SK-N-SH treated with all-trans-retinoic acid at 6 μM for 48 hours (cell line): ENCODE measurements at places on chromosomes 5 and 9.

GRCh38 chr5:87825583-87825982 lies 412.9 kb upstream of the CCNH start:
- no peak for ATAC-seq

DNA sequence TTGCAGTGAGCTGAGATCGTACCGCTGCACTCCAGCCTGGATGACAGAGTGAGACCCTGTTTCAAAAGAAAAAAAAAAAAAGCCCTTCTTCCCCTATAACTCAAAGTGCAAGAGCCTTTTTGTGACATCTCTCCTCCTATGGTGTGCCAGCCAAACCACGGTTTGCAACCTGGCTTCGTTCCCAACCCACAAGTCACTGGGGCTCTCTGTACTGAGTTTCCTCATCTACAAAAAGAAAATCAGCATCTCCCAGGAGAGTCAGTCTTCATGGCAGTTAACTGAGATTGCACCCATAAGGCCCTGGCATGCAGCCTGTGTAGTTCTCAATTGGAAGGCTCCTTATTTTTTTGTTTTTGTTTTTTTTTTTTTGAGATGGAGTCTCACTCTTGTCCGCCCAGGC lies 14.8 kb downstream of the ODF2 start:
- ATAC-seq = peak; percentile 49; the same call in 2 of the 3 replicates

DNA sequence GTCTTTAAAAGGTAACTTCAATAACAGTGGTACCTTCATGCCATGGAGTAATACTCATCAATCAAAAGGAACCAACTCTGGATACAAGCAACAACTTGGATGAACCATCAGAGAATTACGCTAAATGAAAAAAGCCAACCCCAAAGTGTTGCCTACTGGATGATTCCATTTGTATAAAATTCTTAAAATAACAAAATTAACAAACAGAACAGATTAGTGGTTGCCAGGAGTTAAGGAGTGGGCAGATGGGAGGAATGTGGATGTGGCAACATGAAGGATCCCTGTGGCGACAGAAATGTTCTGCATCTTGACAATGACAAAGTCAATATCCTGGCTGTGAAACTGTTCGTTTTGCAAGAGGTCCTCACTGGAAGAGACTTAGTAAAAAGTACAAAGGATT lies 50.5 kb downstream of the SPTLC1 start:
- ATAC-seq = no peak

DNA sequence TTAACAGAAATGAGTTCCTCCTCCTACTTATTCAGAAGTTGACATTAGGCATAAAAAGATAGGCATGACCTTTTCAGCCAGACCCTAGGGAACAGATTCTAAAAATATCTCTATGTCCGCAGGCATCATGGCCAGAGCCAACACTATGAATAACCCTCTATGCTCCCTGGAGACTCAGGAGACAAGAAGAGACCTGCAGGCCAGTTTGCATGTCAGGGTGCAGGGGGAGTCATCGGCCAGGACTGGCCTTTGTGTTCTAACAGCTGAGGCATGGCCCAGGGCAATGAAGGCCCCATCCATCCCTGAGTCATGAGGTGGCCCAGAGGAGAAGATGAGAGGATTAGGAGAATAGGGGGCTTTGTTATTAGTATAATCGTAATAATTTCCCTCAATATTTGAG lies 93.8 kb downstream of the TMEM215 start:
- no peak for ATAC-seq

GRCh38 chr5:169439362-169439761 lies 138.4 kb upstream of the SLIT3 start:
- no peak for ATAC-seq

- no peak for ATAC-seq
These were observed 95.8 kb upstream of the SPATA31C2 start for GRCh38 chr9:88234114-88234513.

- no peak; the same call in 2 of the 3 replicates for ATAC-seq
These were observed 32.9 kb downstream of the ROPN1L start for GRCh38 chr5:10474521-10475075.

DNA sequence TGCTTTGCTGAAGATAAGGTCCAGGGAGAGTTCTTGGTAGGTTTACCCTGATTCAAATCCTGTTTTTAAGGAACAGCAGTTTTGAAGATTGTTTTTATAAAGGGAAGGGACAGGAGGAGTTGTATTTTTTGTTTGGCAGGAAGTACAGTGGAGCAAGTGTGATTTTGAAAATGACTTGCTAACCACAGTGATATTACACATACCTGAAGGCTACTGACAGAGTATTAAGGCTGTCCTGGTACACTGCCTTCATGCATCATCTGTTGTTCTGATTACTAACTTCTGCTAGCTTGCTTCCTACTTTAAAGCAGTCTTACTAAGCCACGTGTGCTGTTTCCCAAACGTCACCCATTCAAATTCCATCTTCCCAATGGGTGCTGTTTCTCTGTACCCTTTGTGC lies 559.5 kb upstream of the SGCD start:
- no peak for ATAC-seq

- ATAC-seq = no peak
These were observed 6.9 kb upstream of the VAV2 start for GRCh38 chr9:133998915-133999595.

DNA sequence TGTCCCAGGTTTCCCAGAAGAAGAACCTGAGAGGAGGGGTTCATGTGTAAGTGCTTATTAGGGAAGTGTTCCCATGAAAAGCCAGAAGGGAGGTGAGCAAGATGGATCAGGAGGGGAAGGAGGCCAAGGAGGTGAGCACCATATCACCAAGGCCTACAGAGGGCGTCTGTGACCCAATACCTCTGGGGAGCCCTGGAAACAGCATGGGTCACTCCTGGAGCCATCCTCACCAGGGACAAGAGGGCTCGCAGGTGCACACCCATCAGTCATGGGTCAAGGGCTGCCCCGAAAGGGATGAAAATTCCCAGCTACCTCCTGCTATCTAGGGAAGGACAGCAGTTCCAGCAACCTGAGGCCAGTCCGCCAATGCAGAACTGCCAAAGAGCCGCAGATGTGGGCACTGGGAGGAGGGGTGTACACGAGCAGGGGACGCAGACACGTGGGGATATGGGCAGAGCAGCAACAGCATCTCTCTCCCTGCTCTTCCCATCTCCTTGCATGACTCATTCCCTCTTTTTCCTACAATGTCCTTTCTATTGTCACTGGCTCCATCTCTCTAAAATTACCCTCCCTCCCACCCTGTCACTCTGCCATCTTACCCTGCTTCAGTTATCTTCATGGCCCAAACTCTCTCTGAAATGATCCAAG lies 167.6 kb upstream of the FSTL4 start:
- no peak for ATAC-seq

- ATAC-seq = no peak
These were observed 254.3 kb downstream of the ZSWIM6 start for GRCh38 chr5:61586096-61587084.

DNA sequence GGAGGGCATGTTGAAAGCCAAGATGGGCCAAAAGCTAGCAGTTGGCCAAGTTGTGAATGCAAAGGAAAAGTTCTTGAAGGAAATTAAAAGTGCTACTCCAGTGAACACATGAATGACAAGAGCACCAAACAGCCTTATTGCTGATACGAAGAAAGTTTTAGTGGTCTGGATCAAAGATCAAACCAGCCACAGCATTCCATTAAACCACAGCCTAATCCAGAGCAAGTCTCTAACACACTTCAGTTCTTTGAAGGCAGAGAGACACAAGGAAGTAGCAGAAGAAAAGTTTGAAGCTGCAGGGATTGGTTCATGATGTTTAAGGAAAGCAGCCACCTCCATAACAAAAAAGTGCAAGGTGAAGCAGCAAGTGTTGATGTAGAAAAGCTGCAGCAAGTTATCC lies 71.6 kb downstream of the ERCC6L2 start:
- no peak for ATAC-seq

DNA sequence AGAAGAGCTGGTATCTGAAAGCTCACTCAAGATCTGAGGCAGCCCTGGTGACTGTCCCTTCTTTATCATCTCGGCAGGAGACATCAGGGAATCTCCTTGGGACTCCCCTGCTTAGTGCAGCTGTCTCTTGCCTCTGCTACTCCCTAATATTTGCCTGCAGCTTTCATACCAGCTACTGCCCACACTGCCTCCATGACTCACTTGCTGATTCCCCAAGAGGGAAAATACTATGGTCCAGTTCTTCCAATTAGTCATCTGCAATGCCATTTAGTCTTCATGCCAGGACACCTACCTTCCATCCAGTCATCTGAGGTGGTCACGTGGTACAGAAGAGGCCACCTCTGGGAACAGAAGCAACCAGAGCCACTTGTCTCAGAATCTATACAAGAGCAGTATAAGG lies 270.8 kb downstream of the NTRK2 start:
- no peak for ATAC-seq

- peak; percentile 12; the same call in 1 of the 3 replicates for ATAC-seq
These were observed 118.1 kb downstream of the C9orf152 start for GRCh38 chr9:110089681-110090370.

GRCh38 chr5:61386045-61386800 lies 54.2 kb downstream of the ZSWIM6 start:
- peak; percentile 70 for ATAC-seq

DNA sequence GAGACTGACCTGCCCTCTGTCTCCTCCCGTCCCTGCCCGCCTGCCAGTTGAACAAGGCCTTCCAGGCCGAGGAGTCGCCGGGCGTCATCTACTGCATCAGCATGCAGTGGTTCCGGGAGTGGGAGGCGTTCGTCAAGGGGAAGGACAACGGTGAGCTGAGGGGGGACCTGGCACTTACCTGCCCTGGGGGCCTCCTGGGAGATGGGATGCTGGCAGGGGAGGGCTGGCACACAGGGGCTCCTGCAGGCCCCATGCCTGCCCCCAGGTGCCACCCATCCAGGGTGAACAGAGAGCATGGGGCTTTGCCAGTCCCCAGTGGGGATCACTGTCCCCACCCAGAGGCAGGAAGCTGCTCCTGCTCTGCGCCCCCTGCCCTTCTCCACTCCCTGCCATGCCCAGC lies 43.0 kb downstream of the USP20 start:
- no peak for ATAC-seq

DNA sequence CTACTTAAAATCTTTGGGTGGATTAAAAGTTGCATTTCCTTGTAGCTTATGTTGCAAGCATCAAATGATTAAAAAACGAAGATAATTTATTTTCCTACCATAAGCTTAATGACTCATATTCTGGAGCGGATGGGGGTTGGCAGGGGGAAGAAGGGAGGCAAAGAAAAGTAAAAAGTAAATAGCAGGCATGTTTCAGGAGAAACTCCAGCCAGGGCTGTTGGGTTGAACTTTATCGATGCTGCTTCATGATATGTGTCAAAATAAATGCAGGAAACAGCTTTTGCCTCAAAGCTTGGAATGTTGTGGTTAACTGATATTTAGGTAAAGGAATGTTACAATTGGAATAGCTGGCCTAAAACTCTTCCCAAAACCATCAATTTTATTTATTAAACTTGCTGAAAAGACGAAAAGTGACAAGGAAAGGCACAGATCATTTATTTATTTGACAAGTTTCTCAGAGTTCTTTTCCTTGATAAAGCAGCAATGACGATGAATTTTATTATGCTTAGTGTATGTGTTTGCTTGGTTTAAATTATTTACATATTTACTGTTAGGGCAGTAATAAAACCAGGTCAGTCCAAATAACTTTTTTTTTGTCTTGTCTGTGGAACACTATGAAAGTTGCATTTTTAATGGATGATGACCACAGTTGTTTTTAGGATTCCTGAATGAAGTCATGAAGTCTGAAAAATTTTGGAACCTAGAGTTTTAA lies 177.9 kb downstream of the PCSK1 start:
- ATAC-seq = peak; percentile 77

GRCh38 chr9:128494746-128495129 lies 9.8 kb upstream of the GLE1 start:
- ATAC-seq = no peak

GRCh38 chr5:150060471-150060870 lies 25.9 kb downstream of the CSF1R start:
- ATAC-seq = no peak

- no peak for ATAC-seq
These were observed 247.0 kb downstream of the CDH9 start for GRCh38 chr5:26791433-26791832.

GRCh38 chr5:151259931-151260330 lies 6.9 kb downstream of the GM2A start:
- no peak for ATAC-seq

- no peak for ATAC-seq
These were observed 165.0 kb upstream of the MPDZ start for GRCh38 chr9:13444245-13445102.

- no peak for ATAC-seq
These were observed 30.7 kb downstream of the TCF7 start for GRCh38 chr5:134145041-134145757.

DNA sequence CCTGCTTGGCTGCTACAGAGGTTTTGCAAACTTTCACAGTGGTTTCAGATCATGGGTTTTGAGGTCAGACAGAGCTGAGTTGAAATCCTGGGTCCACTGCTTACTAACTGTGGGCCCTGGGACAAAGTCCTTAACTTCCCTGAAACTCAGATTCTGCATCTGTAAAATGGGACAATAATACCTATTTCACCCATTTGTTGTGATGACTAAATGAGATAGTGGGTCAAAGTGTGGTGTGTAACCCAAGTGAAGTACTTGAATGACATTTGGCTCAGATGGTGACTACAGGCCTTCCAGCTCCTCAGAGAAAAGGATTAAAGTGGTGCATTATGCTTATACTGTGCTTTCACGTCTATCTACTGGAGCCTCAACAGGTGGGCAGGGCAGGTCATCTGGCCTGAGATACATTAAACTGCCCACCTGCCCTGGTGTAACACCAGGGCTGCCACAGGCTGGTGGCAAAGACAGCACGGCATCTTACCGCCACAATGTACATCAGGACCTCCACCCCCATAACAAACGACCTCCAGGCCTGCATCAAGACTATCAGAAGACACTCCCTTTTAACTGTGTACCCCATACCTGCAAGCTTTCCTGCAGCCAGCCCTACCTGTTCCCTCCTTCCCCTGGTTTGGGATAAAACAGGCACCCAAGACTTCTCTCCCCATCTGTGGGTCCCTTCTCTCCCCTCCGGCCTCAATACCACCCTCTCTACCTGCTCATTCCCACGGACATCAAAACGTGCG lies 846 bp upstream of the TRAF1 start:
- no peak for ATAC-seq

DNA sequence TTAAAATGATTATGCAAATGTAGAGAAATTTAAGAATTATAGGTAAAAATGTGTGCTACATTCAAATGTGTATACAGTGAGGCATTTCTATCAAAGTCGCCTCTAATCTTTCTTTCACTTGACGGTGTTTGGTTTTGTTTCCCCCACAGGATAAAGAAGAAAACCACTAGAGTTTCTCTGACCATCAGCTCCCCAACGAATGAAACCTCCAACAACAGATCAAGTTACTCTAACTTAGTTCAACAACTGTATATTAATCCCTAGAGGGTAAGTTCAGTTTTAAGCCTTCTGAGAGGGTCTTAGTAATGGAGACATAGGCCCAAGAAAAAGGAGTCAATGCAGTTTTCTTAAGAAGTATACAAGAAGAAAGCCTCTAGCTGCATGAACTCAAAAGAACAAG lies 11.5 kb upstream of the MYOT start:
- ATAC-seq = no peak
